ENCODE measurements at places on chromosomes 6 and 20. TPM values are rescaled to one million over a fixed set of nuclear protein-coding genes. Genes with fewer than 3 reads are reported as not detected.

MYBL2 gene
- total RNA-seq, result not detected

AVP gene
- total RNA-seq, result not detected

HLA-DRA gene
- total RNA-seq, result 49.2 TPM

DAAM2 gene
- total RNA-seq, result 67.1 TPM

PROCR gene
- total RNA-seq, result 4.9 TPM

MCCD1 gene
- total RNA-seq, result not detected

CYP24A1 gene
- total RNA-seq, result not detected

OLIG3 gene
- not detected for total RNA-seq

Measured in psoas muscle (tissue), 8 donors.